Stimulated activated CD8-positive, alpha-beta memory T cell treated with anti-CD3 and anti-CD28 coated beads, Interleukin-7, amount 100 ng/mL, for 24 hours (primary cell): ENCODE measurements at places on chromosomes 11 and 22.

DNA sequence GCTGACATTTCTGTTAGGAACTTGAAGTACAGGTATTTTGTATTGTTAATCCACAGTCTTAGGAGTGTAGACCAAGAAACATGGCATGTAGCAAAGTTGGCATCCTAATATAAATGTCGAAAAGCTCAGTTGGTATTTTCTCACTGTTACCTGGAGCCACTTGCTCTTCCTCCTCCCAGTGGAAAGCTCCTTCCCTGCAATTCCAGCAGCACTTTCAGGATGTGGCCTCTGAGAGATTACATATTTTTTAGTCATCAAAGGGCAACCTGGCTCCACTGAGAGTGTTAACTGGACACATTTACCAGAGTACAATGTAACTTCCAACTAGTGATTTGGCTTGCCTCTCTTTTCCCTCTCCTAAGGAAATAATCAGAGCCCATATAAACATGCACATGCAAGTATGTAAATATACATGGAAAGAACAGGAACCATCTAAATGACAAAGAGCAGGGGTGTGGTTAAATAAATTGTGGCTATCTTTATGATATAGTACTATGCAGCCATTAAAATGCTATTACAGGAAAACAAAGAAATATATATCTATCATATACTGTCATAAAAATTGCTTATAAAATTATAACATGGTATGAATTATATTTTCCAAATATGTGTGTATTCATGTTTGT lies 14.3 kb upstream of the EED start:
- DNase-seq, result no peak

GRCh38 chr22:30485362-30485988 lies 13.7 kb upstream of the SEC14L3 start:
- peak; percentile 51 for DNase-seq

- DNase-seq, result no peak
Measured at GRCh38 chr11:12683874-12684273, 9.7 kb downstream of the TEAD1 start.

DNA sequence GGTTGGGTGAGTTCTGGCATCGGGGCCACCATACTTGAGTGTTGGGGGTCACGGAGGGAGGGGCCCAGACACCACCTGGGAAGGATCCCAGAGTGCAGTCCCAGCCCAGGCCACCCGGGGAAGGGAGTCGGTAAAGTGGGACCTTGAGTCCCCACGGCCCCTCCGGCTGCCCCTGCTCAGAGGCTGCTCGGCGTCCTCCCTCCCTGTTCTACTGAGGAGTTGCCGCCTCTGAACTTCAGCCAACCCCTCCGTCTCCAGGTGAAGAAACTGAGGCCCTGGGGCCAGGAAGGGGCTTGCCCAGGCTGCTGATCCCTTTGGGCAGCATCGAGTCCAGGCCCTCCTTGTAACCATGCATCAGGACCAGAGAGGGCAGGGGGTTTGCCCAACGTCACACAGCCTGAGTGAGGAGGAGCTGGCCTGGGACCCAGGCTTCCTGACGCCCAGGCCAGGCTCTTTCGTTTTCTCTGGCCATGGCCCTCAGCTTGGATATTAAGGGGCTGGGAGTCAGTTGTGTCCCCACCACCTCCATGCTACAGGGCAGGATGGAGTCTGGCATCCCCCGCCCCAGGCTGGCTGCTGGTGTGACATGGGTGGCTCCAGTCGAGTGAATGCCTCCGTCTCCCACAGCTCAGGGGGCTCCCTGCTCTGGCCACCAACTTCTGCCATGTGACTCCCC lies 1.3 kb downstream of the PARVG start:
- no peak for DNase-seq

- no peak for DNase-seq
Measured at GRCh38 chr11:106218106-106218505, 140.6 kb downstream of the AASDHPPT start.

GRCh38 chr22:26816726-26817125 lies 159.3 kb downstream of the MIAT start:
- DNase-seq, result no peak

GRCh38 chr22:41943661-41944209 lies 3.2 kb downstream of the CENPM start:
- no peak for DNase-seq

GRCh38 chr11:27055065-27055682 lies 14.6 kb downstream of the BBOX1 start:
- no peak for DNase-seq

DNA sequence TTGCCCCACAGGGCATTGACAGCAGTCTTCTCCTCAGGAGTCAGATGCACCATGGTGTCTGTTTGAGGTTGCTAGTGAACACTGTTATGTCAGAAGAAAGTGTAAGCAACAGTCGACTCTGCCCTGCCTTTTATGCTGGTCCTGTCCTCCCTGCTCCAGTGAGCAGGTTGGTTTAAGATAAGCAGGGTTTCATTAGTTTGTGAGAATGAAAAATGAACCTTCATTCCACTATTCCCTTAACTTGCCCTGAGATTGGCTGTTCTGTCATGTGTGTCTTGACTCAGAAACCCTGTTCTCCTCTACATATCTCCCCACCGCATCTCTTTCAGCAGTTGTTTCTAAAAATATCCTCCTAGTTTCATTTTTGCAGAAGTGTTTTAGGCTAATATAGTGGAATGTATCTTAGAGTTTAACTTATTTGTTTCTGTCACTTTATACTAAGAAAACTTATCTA lies at the start of gene HBD:
Gene HBD (minus strand): TSS at position 103 of the 454 bp plus-strand sequence. CDS start 50 bp downstream, at position 53.
- no peak for DNase-seq

DNA sequence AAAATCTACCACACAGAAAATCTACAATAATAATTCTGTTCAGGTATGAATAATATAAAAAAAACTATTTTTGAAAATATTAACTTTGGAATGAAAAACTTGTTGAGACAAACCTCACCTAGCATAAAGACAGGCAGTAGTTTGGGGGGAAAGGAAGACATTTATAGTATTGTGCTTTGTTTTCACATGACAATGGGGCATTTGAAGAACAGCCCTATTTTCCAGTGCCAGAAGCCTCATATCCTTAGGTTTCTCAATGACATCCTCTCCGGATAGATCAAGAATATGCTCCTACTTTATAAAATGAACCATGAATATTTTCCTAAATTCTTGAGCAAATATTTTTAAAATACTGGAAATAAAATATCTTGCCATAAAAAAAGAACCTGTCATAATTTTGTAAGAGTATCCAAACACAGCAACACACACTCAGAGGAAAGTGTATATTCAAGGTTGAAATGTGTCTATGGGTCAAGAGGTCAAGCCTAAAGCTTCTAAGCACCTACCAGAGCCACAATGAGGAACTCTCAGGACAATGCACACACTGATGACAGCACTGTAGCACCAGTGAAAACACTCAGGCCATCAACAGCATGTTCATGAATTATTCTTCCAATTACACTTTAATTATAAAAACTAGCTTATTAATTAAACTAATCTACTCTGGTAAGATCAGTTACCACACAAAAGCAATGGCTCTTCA lies 68.7 kb downstream of the MRTFA start:
- no peak for DNase-seq

DNA sequence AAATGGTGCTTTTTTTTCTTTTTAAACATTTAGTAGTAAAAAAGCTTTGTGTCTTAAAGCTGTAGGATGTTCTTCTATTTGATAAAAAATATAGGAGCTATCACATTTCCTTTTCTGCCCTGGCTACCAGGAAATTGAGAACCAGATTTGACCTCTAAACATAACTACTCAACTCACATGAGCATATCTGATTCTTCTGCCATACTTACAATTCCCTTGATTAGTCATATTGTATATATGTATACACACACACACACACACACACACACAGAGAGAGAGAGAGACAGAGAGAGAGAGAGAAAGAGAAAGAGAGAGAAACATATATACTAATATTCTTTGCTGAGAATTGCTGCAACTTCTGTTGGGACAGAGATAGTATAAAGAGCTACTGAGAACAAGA lies 23.0 kb upstream of the GDPD4 start:
- no peak for DNase-seq

DNA sequence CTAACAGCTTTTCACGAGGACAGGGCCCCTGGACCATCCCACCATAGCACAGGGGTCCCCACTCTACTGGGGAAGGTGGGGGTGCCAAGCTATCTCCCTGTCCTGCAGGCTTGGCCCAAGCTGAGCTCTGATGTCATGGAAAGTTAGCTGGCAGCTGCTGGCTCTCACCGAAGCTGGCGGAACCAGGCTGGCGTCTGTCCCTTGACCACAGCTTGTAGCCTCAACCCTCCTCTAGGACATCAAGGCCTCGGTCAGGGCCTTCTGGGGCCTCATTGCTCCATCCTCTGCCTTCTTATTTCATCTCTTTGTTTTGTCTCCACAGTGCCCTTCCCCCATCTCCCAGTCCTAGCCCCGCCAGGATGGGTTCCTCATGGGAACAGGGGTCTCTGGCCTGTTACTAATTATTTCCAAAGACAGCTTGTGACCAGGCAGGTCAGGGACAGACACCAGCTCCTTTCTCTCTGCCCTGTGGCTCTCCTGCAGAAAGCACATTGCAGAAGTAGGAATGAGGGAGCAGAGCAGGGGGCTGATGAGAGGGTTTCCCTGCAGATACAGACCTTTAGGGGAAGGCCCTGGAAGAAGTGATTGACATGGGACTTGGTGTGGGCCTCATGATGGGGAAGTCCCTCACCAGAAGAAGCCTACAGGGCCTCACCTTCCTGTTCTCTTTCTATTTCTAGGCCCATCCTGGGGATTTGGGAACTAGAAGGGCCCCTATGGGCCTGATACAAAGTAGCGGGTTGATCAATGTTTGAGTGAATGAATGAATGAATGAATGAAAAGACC lies 97.5 kb upstream of the ALX4 start:
- DNase-seq, result no peak

DNA sequence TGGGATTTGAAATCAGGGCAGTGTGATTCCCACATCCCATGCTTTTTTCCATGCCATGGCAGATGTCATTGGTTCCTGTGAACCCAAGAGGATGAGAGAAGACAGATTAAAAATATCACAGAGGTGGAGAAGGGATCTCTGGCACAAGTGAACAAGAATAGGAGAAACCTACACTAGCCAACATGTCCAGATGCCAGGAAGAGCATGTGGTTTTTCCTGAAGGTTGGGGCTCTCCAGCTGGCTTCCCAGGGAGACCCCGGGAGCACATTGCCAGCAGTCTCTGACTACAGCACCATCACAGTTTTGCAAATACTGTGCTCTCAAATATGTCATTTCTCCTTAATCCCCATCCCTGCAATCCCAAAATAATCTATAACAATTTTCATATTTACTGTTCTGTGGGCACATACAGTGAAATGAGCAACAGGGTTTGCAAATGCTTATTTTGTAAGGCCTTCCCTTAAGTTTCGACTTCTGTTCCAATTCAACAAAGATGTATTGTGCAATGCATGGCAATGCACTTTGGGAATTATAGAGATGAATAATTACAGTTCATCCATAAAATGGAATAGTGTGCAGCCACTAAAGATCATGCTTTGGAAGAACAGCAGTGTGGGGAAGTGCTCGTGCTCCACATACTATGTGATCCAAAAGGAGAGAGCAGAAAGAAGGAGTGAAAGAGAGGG lies 4.8 kb downstream of the ANKK1 start:
- DNase-seq, result no peak

- DNase-seq, result no peak
Measured at GRCh38 chr22:43377896-43378704, 33.7 kb upstream of the MPPED1 start.

GRCh38 chr22:29345932-29346331 lies 30.4 kb upstream of the RASL10A start:
- no peak for DNase-seq

DNA sequence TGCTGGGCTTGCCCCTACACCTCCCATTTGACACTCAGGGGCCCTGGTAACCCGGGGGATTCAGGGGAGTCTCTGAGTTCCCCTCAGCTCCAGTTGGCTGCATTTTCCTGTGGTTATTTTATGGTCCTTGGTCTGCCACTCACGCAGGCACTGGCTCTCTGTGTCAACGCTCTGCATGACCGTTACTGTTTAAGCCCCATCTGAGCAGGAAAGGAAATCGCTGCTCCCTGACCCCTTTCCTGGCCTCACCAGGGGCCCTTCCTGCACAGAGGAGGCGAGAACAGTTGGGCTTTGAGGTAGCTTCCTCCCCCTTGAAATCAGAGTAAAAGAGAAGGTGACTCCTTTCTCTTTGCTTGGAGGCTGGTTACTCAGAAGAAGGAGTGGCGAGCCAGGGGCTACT lies 2.4 kb downstream of the C1QTNF4 start:
- no peak for DNase-seq

GRCh38 chr11:97772705-97773104 lies 1248.0 kb upstream of the CNTN5 start:
- DNase-seq, result no peak

GRCh38 chr11:93220078-93220477 lies 22.3 kb upstream of the SLC36A4 start:
- DNase-seq, result no peak

- DNase-seq, result no peak
Measured at GRCh38 chr11:17458268-17458667, 18.4 kb downstream of the ABCC8 start.

- no peak for DNase-seq
Measured at GRCh38 chr22:46535876-46536536, 1.4 kb downstream of the CELSR1 start.

DNA sequence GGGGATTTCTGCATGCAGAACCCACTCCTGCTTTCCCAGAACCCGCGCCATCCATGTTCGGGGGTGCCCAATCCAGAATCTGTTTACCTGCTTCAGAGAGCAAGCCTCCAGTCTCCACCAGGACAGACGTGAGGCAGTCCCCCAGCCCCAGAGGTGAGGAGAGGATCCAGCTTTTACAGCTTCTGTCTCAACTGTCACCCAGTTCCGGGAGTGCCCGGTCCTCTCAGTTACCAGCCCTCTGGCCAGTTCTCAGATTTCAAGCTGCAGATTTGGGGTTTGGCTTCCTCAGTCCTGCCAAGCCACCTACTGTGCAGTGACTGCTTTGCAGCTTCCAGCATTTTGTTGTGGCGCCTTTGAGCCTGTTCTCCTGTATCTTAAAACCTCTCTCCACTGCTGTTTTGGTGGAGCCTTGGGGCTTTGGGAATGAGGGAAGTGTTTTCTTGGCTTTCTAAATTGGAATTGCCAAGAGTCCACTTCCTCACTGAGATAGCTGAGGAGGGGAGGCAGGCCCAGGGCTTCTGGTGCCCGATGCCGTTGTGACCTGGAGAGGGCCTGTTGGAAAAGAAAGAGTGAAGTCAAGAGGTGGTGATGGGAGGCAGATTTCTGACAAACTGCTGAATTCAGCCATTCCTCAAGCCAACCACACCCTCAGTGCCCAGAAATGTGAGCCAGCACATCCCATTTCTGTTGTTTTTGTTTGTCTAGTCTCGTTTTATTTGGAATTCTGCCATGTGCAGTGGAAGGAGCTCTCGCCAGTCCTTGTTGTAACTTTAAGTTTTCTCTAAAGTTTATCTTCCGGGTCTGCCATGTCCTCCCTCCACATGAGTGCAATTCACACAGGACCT lies 513.4 kb downstream of the TBC1D22A start:
- DNase-seq, result no peak

GRCh38 chr11:31509051-31509428 lies 382 bp downstream of the IMMP1L start:
- DNase-seq, result no peak

GRCh38 chr11:88439356-88439755 lies 101.8 kb upstream of the CTSC start:
- no peak for DNase-seq
